Osteocyte (in vitro differentiated cells): ENCODE measurements at places on chromosomes 2 and 18. TPM values are rescaled to one million over a fixed set of nuclear protein-coding genes. Genes with fewer than 3 reads are reported as not detected.

Gene KCNF1
- total RNA-seq = not detected in 2 replicates

Gene STARD6
- not detected in 2 replicates for total RNA-seq

DNA sequence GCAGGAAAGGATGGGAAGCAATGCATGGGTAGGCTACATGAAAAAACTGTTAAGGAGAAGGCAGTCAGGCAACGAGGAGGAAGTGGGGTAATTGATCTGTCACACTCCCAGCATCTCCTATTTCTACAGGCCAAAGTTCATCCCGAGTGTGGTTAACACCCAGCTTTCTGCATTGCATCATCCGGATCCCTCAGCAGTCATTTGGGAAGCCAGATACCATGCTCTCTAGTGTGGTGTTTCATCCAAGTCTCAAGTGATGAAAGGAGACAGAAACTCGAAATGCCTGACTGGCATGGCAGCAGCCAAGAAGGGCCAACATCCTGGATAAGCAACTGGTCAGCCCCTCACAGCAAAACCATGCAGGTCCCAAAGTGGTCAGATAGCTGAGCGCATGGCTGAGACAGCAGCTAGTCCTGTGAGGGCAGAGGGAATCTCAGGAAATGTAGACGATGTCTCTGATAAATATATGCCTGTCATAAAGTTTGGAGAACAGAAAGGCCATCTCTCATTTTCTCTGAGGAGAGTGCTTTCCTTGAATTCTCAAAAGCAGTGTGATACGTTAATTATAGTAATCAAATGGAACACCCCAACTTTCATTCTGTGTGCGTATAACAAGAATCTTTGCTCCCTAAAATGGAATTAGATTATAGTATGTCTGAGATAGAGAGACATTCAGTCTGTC lies 24.8 kb upstream of the HNRNPA3 start:
- no peak for DNase-seq

- DNase-seq = no peak
Observed at GRCh38 chr2:38465789-38466127, 88.7 kb upstream of the ATL2 start.

GRCh38 chr18:12009581-12010140 lies 28.4 kb downstream of the IMPA2 start:
- no peak for DNase-seq

- DNase-seq = no peak
Observed at GRCh38 chr2:163182764-163183354, 344.3 kb upstream of the KCNH7 start.

DNA sequence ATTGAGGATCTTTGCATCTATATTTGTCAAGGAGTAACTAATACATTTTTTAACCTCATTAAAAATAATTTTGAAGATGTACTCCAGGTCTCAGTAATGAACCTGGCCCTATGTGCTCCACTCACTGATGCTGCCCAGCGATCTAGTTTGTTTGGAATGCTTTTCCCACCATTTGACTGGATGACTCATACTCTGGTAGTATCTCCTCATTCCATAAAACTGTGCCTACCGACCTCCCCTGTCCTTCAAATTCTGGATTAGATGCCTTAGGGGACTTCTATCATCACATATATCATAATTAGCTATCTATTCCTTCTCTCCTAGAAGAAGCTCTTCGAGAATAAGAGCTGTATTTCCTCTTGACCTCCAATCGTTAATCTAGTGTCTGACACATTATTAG lies 83.8 kb downstream of the FAM117B start:
- DNase-seq = no peak

DNA sequence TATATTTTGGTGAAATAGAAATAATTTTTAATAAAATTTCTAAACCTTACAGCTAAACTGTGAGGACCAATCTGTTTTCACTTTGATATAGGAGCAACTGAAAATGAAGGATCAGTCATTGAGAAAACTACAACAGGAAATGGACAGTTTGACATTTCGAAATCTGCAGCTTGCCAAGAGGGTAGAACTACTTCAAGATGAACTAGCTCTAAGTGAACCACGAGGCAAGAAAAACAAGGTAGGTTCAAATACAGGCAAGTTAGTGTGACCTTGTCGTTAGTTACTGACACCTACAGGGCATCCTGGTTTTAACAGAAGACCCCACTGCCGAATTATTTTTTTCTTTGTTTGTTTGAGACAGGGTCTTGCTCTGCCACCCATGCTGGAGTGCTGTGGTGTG lies 75.5 kb upstream of the STON1 start:
- DNase-seq = no peak

- no peak for DNase-seq
Observed at GRCh38 chr2:108215794-108216211, 24.0 kb upstream of the SULT1C3 start.

DNA sequence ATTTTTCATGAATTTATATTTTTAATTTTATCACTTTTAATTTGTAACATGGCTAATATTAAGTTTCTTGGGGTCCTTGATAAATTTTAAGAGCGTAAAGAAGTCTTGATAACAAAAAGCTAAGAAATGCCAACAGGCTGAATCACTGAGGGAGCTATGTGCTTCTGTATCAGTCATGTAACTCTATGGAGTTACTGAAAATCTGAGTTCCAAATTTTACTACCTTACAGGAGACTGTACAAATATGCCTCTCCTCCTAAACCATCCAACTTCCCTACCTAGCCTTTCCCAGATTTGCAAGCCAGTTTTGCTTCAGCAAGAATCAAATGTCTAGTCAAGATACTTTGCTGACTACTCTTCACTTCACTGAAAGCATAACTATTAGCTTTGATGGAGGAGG lies 35.7 kb downstream of the FEZ2 start:
- DNase-seq = no peak
